ENCODE measurements at places on chromosomes 5 and 9.

GRCh38 chr9:101472891-101473290, 37.3 kb upstream of the ALDOB start:
- no peak for DNase-seq

GRCh38 chr9:5512658-5513452, 2.5 kb downstream of the PDCD1LG2 start:
- DNase-seq, result no peak

GRCh38 chr5:119078861-119079260, 8.0 kb downstream of the DMXL1 start:
- no peak for DNase-seq

DNA sequence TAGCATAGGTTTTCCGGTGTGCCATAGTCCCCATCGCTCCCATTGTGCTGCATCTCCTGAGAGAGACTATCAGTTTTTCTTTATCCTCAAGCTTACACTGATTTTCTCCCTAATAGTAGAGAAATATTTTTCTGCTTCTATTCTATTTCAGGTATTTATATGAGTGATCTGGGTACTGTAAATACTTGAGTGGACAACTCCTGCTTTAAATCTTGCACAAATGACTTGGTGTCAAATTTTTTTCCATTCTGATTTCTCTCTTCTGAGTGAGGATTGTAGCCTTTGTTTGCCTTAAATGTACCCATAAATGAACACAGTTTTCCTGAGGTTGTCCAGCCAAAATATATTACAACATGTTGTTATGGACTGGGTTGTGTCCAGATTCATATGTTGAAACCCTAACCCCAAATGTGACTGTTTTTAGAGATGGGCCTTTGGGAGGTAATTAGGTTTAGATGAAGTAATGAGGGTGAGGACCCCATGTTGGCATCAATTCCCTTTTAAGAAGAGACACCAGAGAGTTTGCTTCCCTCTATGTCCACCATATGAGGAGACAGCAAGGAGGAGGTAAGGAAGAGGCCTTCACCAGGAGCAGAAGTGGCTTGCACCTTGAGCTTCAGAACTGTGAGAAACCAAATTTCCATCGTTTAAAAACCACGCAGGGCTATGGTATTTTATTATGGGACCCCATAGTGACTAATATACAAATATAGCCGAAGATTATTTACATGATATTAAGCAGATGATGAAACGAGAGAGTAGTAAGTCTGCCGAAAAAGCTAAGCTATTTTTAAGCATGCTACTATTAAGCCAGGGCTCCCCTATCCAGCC, 336.4 kb upstream of the MPDZ start:
- no peak for DNase-seq

DNA sequence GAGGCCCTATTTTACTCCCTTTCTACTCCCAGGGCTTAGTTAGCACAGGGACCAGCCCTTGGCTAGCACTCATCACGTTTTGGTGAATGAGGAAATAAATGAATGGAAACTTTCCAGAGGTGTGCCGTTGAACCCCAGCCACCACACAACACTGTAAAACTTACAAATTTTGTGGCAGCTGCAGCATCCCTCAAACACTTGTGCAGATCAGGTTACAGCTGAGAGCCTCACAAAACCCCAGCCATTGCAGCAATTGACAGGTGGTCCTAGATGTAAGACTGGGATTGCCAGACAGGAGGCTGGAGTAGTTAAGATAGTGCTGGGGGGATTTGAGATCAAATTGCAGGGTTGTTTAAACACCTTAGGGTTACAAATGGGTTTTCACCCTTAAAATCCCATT, 482.2 kb upstream of the KIF2A start:
- no peak for DNase-seq

DNA sequence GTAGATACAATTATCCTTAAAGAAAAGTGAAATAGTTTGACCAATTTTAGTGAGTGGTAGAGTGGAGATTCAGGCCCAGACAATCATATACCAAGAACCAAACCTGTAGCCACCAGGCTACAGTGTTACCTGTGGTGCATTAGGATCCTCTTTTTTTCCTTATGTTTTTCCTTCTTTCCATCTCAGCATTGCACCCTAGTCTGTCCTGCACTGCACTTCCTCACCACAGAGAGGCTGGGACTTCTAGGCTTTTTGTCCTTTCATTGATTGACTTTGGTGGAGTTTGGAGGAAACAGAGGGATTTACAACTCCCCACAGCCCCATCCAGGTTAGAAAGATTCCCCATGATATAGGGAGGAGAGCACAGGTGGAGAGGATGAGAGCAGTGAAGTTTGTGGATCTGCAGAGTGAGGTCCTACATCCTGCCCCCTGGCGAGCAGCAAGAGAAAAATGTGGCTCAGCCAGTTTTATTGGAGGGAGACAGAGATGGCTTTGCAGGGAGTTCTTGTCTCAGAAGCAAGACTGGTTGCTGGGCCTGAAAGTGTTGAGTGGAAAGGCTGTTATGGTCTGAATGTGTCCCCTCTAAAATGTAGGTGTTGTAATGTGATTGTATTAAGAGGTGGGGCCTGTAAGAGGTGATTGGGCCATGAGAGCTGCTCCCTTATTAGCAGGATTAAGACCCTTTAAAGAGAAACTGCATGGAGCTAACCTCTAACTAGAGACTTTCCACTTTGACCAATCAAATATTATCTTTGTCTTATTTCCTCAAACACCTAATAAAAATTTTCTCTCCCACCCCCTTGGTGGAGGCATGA, 36.2 kb downstream of the KIF4B start:
- peak; percentile 84 for DNase-seq

DNA sequence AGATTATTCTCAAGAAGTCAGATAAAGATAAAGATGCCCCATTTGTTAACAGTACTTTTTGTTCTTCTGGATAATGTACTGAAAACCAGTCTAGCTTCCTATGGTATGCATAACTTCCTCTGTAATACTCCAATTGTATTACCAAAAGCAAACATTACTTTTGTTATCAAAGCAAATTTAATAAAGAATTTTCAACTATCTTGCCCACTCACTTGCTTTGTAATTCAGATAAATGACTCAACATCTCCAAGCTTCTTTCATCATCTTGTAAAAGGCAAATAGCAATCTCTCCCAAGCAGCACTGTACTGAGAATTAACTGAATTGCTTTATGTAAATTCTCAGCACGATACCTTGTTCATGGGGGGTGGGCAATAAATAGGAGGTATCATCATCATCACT, 98.3 kb downstream of the NFIB start:
- no peak for DNase-seq

DNA sequence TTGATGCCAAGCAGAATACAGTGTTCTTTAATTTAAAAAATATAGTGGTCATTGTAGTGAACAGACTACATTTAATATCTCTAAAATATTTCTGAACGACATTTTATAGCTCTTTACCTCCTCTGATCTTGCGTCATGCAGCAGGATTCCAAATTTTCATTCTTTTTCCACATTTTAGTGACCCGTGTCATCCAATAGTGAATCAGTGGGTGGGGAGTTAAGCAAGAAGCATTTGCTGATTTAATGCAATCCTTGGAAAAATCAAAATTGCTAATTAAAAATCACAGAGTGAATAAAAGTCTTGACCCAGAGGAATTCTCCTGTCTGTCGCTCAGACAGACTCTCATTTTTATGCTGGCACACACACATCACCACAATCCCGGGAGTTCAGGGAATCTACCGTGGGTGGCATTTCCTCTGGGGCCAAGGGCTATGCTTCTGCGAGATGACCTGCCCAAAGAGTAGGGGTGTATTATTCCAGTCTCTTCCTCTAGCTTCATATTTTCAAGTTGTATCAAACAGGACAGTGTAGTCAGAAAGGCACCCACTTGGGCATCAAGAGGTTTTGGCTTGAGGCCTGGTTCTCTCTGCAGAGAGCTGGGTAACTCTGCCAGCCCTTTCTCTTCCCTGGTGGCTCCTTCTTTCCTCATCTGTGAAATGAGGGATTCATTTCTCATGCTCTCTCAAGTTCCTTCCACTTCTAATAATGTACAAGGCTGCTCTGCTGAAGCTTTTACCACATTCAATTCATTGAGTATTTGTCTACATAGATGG, 24.8 kb upstream of the OTP start:
- no peak for DNase-seq

DNA sequence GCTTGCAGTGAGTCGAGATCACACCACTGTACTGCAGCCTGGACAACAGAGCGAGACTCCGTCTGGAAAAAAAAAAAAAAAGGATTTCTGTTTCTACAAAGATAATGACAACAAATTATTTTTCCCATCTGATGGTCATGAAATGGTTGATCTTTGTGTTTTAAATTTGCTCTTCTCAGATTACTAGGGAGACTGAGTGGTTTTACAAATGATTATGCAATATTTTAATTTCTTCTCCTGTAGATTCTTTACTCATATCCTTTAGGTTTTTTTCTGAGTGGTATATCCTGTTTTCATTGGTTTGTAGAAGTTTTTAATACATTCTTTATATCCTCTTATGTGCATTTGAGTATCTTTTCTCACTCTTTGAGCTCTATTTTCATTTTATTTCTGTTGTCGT, 20.6 kb upstream of the AUH start:
- DNase-seq, result no peak

DNA sequence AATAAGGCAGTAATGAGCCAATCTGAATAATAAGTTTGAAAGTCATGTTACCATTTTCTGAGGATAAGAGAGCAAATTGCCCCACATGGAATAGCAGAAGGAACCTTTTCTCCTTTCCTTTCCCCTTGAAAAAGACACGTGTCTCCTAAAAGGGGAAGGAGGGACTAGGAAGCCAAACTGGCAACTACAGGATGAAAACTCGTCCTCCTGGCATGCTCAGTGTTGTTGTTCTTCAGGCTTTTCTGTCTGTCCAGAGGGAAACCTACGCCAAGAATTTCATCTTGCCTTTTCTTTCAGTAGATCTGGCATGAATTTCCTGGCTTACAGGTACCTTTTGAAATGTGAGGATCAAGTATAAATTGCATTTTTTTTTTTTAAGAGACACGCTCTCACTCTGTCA, 355.9 kb upstream of the TLE4 start:
- no peak for DNase-seq

DNA sequence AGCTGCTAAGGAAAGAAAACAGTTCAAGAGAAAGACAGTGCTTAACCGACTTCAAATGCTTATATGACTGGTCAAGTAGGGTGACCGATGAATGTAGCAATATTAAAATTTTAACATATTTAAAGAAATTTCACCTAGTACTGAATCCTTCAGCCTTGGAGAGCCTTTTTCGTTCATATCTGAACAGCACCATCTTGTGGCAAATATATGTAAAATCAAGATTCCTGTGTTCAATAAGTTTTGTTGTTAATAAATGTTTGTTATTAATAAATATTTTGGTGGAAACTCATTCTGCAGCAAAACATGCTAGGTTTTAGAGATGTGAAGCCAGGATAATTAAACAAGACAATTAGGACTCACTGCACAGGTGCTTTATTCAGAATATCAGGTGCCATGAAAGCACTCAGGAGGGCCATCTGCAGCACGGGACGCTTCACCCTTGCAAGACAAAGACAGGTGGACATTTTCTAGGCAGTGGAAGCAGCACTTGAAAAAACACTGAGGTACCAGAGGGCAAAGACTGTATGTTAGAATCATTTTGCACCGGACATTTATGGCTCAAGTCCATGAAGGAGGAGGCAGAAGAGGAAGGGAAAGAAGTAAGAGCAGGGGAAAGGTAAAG, 15.6 kb downstream of the TICAM2 start:
- no peak for DNase-seq

DNA sequence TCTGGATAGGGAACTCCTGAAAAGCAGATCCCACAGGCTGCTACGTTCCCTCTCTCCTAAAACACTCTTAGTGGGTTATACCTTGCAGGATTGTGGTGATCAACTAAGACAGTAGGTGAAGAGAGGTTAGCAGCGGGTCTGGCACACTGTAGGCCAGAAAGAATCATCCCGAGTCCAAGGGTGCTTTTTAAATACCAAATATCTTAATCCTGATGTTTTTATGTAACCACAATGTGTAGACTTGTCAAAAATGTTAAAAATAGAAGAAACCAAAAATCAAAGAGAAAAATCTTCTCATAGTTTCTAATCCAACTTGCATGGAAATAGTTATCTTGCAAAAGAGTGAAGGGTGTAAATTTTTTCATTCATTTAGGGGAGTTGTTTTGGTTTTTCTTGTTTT, 52.3 kb upstream of the IFNK start:
- no peak for DNase-seq

GRCh38 chr5:61687371-61687770, 355.3 kb downstream of the ZSWIM6 start:
- no peak for DNase-seq

DNA sequence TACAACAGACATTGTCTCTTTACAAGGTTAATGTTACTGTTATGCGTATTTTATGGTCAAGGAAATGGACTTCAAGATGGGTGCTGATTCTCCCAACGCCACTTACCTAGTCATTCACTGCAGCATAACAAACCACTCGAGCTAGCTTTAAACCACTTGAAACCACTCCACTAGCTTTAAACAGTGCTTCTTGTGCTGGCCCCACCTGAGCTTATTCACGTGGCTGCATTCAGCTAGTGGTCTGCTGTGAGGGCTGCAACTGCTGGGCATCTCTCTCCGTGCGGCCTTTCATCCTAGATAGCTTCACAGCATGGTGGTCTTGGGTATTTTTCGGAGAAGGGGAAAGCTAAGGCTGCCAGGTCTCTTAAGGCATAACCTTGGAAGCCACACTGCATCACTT, 3.5 kb upstream of the HRH2 start:
- no peak for DNase-seq

DNA sequence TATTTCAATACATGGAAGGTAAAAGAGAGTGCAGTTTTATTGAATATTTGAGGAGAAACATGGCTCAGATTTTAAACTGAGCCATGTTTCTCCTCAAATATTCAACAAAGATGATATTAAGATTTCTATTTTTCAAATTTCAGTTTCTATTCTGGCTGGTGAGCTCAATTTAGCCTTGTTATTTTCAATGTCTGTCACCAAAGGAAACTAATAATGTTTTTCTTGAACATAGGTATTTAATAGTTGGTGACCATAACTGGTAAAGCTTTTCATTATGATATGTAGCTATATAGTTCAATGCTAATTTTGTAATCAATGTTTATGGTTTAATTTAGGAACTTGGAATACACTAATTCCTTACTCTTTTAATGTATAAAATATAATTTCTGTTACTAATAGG, 177.4 kb downstream of the FER start:
- no peak for DNase-seq

GRCh38 chr5:33439905-33440481, 772 bp upstream of the TARS1 start:
- no peak for DNase-seq

DNA sequence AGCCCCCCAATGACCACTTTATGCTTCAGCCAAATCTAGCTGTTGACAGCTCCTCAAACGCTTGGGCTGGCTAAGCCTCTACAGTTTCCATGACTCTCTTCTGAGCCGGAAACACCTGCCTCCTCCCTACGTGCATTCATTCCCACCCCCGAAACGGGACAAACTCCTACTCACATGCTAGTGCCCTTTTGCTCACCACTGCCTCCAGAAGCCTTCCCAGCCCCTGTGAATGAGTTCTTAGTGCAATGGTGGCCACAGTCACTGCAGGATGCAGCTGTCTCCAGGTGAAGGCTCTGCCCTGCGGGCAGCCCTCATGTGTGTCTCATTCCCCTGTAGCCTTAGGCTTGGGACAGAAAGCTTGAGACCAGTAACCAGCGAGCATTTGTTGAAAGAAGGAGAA, 68.8 kb upstream of the DAB2IP start:
- DNase-seq, result no peak
